ENCODE measurements at places on chromosomes 7 and 10.
A peak's percentile ranks its signal among the peaks of the same experiment; 100 is the strongest.

DNA sequence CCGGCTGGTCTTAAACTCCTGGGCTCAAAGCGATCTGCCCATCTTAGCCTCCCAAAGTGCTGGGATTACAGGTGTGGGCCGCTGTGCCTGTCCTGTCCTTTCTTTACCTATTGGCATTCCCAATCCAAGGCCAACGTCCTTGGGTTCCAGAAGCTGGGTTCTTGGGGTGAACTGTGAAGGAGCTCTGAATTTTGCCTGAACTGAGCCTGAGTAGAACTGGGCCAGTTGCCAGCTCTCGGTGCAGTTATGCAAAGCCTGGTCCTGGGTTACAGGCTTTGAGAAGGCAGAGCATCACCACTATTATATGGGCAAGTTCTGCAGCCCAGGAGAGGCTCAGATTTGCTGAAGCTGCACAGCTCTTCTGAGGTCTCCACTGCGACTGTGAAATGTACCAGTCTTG, 24.6 kb upstream of the SH2D4B start:
- no peak for DNase-seq

DNA sequence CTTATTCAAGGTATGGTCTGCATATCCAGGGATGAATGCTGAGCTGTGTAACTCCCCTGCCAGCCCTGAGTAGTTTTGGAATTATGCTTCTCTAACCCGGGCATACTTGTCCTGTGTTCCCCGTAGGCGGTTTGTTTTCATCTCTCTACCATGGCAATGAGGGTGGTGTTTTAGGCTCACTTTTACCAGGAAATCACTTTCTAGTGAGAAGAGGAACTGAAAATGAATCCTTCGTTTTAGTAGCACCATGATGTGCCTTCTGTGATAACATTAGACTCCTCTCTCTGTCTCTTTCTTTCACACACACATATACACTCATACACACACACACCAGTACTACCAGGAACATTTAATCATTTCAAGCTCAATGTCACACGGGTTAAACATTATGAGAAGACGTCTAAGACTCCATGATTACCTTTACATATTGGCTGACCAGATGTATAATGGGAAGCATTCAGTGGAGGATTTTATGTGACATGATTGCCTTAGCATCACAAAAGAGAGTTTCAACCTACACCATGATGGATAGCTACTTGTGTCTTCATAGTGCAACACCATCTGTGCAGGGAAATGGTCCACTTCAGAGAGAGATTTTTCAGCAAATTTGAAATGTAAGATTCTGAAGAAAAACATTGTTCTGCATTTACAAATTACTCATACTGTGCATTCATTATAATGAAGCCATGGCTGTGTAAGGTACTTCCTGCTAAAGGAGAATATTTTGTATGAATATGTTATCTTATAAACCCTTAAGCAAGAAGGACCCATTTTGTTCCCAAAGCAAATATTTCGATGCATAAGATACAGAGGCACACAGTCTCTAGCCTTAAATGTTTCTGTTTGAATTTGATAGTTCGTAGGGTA, 31.0 kb upstream of the PFKP start:
- no peak for DNase-seq

DNA sequence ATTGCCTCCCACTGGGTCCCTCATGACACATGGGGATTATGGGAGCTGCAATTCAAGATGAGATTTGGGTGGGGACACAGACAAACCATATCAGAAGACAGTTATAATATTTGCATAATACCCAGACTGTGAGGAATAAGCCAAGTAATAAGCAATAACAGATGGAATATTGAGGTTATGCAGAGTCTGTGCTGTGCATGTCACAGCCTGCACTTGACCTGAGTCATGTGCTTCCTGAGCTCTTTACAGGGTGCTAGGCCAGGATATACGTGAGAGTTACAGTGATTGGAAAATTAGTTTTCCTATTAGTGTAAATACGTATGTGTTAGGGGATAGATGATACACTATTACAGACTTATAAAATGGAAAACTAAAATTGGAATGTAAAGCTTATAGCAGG, 288.7 kb downstream of the SDK1 start:
- DNase-seq: no peak

- no peak for DNase-seq
Observed at GRCh38 chr10:98899018-98899417, 336.6 kb downstream of the HPSE2 start.

GRCh38 chr10:49304137-49304536, 5.2 kb downstream of the C10orf71 start:
- no peak for DNase-seq

GRCh38 chr7:141227454-141227853, 153.6 kb downstream of the TMEM178B start:
- no peak for DNase-seq

DNA sequence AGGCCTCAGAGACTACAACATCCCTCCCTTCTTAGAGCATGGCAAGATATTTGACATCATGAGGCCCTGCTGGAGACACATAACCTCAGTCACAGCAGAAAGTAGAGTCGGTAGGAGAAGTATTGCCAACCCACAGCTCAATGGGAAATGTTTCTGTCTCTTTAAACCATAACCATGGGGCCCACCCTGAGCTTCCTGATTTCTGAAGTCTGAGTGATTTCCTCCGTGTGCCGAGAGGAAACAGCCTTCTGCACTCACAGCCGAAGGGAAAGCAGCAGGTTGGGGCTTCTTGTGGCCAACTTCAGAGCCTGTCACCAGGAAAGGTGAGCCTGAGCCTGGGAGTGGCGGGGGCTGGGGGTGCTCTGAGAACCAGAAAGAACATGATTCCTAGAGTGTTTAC, at the start of gene GIMAP1:
TSS of gene GIMAP1 (plus strand) at position 246 of the 400 bp plus-strand sequence. CDS start 2,435 bp downstream, outside the sequence.
- DNase-seq: no peak

DNA sequence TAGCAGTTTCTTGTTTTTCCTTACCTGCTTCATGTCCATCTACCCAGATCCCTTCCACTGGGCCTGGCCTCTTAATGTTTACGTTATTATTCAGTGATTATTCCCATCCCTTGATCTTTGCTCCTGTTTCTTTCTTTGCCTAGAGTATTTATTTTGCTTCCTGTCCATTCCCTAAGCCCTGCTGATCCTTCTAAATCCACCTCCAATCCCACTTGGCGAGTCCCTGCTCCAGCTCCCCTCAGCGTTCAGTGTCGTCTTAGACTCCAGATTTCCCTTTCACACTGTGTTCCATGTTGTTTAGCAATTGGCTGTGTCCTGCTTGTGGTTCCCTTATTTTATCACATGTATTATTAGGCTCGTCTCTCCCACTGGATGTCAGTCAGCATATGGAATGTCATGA, 7.3 kb downstream of the PPP2R2D start:
- DNase-seq: no peak

- DNase-seq: no peak
Observed at GRCh38 chr7:31373337-31374289, 33.1 kb upstream of the NEUROD6 start.

DNA sequence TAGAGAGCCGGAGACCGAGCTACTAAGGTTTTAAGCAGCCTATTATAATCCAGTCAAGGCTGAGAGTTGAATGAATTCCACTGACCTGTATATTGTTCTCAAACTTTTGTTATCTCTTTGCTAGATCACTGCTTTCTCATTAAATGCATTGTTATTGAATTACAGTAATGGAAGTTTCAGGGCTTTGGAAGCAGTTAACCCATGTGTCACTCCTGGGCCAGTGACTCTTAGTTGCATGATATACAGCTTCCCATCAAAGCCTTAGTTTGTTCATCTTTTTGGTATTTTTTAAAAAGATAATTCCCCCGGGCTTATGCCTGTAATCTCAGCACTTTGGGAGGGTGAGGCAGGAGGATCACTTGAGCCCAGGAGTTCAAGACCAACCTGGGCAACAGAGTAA, 55.4 kb upstream of the KIAA1217 start:
- DNase-seq: no peak

DNA sequence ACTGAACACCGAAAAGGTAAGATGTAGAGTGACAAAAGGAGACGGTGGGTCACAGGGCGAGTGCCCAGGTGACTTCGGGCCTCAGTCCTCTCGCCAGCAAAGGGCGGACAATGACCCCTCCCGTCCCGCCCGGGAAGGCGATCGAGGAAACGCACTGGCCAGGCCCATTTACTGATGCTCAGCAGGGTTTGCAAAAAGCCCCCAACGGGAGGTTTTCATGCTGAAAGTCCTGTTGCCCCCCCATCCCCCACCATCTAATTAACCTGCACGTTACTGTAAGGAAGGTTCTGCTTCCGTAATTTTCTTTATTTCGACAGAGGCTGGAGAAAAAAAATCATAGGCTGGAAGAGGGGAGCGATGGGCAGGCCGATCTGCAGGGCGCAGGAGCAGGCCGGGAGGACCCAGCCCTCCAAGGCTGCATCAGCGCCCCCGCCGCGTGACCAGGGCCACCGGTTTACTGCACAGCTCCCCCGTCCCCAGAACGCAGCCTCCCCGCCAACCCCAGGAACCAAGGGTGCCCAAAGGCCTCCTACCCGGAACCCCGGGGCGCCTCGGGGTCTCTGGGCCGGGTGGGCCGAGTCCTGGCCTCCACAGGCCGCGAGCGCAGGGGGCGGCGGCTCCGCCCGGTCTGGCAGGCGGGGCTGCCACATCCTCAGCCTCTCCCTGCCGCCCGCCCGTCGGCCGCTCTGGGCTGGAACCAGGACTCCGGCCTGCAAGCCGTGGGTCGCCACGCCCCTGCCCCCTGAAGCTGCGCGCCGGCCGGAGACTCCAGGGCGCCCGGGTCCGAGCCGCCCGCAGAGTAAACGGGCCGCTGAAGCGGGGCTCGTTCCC, 613 bp downstream of the OAT start:
- peak; percentile 51 for DNase-seq

DNA sequence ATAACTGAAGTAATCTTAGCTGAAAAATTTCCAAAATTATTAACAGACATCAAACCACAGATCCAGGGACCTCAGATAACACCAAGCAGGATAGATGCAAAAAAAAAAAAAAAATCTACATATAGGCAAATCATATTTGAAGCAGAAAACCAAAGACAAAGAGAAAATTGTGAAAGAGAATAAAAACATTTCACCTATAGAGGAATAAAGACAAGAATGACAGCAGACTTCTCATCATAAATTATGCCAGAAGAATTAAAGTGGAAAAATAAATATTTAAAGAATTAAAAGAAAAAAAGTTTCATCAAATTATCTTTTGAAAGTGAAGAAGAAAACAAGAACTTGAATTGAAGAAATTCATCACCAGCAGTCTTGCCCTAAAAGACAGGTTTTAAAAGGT, 467.5 kb downstream of the GPAM start:
- no peak for DNase-seq

- no peak for DNase-seq
Observed at GRCh38 chr7:136272934-136273333, 295.8 kb upstream of the MTPN start.

- no peak for DNase-seq
Observed at GRCh38 chr10:73086816-73087215, 9.8 kb downstream of the P4HA1 start.

DNA sequence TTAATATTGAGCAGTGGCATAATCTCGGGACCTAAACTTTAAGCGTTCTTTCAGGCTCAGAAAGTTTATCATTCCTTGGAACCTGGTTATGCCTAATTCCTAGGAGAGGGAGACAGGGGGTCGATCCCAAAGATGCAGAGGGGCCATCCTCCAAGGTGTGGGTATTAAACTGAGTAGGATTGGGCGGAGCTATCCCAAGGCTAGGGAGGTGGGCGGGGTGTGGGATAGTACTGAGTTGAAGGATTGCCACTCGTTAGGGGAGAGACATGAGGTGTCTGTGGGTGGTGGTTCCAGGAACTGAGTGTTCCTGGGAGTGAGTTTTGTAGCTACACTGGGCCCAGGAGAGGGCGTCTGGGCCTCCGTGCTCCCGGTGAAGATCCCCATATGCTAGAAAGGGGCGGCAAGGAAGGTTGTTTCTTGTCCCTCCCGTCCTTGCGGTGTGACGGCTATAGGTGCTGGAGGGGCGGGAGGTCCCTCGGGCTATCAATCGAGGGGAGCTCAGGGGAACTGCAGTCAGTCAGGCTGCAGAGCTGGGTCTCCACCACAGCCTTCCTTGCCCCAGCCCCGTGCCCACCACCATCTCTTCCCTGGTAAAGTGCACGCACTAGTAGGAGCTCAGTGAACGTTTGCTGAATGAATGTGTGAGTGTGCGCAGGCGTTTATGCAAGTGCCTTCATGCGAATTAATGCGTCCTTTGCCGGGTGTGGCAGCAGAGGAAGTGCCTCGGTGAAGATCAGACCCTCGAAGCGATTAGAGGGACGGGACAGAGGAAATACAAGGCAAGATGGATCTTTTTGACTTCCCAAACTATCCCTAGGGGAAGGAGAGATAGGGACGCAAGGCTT, 3.0 kb upstream of the HMX2 start:
- no peak for DNase-seq

DNA sequence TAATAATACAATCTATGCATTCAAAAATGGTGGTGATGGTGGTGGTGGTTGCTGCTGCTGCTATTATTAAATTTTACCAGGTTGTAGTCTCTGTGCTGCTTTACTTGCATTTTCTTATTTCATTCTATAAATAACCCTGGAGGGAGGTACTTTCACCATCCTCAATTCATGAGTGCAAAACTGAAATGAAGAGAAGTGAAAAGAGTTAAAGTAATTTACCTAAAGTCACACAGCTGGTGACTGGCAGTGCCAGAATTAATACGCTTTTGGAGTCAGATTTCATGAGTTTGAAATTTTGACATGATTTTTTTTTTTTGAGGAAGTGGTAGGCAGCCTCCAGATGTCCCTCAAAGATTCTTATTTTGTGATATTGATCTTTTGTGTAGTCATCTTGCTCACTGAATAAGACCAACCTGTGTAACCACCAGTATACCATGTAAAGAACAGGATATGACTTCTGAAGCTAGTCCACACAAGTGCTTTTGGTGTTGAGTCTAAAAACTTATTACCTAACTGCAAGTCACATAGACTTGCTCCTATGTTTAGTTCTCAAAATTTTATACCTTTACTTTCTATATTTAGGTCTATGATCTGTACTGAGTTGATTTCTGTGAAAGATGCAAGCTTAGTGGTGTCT, 218.8 kb downstream of the ZWINT start:
- no peak for DNase-seq

DNA sequence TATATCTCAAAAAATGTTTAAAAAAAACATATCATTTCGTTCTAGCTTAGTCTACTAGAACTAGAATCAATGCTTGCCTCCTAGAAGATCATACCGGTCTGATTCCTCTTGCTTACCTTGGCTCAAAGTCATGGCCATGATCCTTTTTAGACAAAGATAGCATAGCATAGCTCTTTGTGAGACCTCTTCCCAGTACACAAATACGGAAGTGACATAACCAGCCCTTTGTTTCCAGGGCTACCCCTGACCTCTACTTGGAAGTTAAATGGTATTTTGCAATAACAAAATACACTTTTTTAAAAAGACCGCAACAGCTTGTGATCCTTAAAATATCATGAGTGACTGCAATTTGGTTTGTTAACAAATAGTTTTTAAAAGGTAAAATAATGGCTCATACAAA, 130.7 kb upstream of the NOBOX start:
- no peak for DNase-seq

- no peak for DNase-seq
Observed at GRCh38 chr7:92108821-92109220, 25.5 kb downstream of the CYP51A1 start.

GRCh38 chr7:71488308-71488707, 356.4 kb downstream of the GALNT17 start:
- no peak for DNase-seq

GRCh38 chr7:43462836-43463235, 120.1 kb upstream of the STK17A start:
- no peak for DNase-seq

Measured in activated gamma-delta T cell (primary cell).